ENCODE measurements at places on chromosomes 11 and 22.

DNA sequence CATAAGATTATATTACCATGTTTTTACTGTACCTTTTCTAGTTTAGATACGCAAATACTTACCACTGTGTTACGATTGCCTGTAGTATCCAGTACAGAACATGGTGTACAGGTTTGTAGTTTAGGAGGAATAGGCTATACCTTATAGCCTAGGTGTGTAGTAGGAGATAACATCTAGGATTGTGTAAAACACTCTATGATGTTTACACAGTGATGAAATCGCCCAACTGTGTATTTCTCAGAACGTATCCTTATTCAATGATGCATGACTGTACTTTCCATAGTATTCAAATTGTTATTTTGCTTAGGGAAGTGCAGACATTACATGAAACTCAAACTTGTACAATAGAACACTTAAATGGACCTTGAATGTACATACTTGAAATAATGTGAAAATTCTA, 188.1 kb upstream of the PDGFD start:
- no peak for DNase-seq

GRCh38 chr11:111765320-111765983, 737 bp downstream of the PPP2R1B start:
- peak; percentile 45 for DNase-seq

DNA sequence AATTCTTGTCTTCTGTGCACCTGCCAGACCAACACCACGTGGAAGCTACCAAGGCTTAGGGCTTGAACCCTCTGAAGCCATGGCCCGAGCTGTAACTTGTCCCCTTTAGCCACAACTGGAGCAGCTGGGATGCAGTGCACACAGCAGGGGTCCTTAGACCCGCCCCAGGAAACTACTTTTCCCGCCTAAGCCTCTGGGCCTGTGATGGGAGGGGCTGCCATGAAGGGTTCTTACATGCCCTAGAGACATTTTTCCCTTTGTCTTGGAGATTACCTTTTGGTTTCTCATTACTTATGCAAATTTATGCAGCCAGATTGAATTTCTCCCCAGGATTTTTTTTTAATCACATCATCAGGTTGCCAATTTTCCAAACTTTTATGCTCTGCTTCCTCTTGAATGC, 9.7 kb downstream of the PATE3 start:
- no peak for DNase-seq

GRCh38 chr11:85652786-85653447, 5.2 kb downstream of the TMEM126A start:
- no peak for DNase-seq

- no peak for DNase-seq
Measured at GRCh38 chr11:126147208-126148111, 64.0 kb downstream of the RPUSD4 start.

DNA sequence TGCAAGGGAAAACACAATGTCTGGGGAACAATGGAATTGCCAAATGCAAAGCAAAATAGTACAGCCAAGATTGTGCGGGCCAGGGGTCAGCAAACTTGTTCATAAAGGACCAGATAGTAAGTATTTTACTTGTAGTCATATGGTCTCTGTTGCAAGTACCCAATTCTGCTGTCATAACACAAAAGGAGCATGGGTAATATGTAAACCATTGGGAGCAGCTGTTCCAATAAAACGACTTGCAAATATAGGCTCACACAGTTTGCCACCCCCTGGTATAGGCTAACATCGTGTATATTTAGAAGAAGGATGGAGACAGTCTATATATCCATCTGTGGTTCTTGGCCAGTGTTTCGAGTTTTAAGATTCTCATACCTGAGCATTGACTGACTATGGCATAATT, 15.6 kb downstream of the SDHAF2 start:
- DNase-seq, result no peak

DNA sequence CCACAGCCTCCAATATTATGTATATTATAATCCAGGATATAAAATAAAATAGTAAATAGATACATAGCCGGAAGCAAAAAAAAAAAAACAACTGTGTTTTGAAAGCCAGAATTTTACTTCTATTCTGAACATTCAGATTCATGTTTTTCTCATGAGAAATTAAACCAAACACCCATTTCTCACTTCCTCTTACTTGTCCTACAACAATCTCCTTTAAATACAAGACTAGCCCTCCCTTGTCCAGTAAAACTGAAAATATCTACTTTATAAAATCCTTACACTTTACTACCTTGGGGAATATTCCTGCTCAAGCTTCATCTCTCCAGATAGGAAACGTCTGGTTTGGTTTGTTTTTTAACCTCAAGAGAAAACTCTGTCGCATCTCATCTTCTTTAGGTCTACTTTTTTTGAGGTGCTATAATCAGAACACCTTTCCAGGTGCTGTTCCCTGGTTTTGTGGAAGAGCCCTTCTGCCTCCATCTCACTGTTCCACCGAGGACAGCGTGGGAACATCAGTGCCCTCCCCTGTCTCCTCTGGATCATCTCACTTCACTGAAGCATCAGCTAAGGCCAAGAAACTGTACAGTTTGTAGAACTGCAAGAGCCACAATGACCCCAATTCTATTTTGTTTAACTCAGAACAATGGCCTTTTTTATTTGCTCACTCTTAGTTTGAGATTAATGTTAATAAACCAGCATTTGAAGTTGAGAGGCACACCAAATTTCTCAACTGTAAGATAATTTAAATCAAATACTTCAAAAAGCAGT, 82.0 kb upstream of the ARHGAP32 start:
- no peak for DNase-seq

- peak; percentile 53 for DNase-seq
Measured at GRCh38 chr22:45638834-45639746, 32.5 kb upstream of the ATXN10 start.

DNA sequence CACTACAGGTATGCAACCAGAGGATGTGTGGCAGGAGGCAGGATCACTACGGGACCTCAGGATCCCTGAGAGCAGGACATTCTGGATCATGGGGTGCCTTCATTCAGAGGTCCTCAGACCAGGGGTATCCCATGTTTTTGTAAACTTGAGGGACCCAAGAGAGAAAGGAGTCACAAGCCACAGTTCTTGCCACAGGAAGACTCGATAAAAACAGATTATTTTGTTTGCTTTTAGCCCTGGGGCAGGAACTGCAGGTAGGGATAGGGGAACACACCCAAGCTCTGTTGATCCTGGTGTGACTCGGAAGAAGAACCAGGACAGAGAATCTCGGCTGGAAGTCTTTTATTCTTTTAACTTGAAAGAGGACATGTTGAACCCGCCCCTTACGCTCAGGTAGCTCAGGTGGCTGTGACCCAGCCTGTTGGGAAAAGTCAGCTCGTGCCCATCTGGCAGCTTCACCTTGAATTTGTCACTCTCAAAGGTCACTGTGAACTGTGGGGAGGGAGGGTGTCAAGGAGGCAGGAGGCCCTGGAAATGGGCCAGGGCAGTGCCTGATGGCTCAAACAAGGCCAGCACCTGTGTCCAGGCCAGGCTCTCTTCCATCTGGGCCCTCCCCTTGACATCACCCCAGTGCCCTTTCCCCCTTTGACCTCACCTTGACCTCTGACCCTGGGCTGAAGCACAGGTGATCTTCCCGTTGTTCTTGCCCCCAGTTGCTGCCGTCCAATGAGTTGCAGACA, 9.8 kb downstream of the LGALS2 start:
- peak; percentile 77 for DNase-seq

GRCh38 chr11:125594958-125595357, 2.3 kb downstream of the STT3A start:
- no peak for DNase-seq

DNA sequence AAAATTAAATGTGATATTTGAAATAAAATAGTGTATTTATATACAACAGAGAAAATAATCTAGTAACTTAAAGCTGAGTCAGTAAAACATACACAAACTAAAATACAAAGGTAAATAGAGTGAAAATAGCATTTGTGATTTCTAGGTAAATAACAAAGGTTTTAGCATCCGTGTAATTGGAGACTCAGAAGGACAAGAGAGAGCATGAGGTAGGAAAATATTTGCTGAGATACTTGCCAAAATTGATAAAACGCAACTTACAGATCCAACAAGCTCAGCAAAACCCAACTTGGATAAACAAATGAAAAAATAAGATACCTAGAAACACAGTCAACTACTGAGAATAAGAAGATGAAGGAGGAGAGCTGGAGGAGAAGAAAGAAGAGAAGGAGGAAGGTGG, 634.7 kb upstream of the CCDC179 start:
- DNase-seq, result no peak

Data from RPMI8226 (cell line).